CD4-positive, alpha-beta T cell treated with Interleukin-2 at 100 ng/mL for 4 hours (primary cell): ENCODE measurements at places on chromosomes 2 and 18.

- DNase-seq, result no peak
These were observed 128.0 kb upstream of the CCDC150 start for GRCh38 chr2:196511258-196512168.

GRCh38 chr2:128623776-128624761, 305.4 kb upstream of the HS6ST1 start:
- no peak for DNase-seq

DNA sequence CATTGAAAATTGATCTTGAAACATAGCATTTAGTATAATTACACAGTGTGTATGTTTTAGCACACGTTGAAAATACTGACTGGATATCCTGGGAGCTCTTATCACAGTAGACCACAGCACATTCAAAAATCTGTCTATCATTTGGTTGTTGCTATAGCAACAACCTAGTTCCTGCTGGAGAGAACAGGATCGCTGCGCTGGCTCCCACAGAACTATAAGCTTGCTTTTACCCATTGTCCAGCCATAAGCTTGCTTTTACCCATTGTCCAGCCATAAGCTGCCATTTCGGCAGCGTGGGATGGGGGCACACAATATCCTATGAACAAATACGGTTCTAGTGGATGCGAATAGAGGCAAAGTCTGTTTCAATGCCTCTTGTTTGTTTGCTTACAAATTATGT, 70.4 kb upstream of the ST6GAL2 start:
- DNase-seq, result no peak

DNA sequence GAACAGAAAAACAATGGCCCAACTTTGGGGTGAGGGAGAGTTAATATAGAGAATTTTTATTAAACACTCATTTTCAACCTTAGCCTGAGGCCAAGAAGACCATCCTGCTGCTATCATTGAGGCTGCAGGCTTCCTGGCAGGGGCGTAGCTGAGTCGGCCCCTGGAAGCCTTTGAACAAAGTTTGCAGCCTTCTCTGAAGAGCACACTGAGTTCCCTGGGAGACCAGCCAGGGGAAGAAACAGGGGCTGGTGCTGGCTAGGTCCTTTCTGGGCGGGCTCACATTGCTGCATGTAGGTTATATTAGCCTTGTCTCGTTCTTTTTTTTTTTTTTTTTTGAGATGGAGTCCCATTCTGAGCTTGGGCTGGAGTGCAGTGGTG, 126.8 kb upstream of the HS6ST1 start:
- DNase-seq, result no peak

- peak; percentile 32 for DNase-seq
These were observed 79.9 kb downstream of the ALK start for GRCh38 chr2:29841386-29842004.

DNA sequence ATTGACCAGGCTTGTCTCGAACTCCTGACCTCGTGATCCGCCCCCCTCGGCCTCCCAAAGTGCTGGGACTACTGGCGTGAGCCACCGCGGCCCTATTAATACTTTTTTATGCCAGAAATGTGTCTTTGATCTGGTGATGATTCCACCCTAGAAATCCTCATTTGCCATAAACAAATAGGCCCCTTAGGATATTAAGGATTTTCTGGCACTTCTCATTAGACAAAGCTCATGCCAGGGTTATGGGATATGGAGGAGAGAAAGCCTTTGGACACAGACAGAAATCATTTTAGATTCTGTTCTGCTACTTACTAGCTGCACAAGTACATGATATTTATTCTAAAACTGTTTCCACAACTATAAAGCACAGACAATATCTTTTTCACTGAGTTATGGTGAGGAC, 24.1 kb downstream of the SLC40A1 start:
- no peak for DNase-seq

GRCh38 chr2:70400539-70400938, 98.7 kb upstream of the FAM136A start:
- DNase-seq, result no peak
